ENCODE measurements at places on chromosomes 5 and 9.

DNA sequence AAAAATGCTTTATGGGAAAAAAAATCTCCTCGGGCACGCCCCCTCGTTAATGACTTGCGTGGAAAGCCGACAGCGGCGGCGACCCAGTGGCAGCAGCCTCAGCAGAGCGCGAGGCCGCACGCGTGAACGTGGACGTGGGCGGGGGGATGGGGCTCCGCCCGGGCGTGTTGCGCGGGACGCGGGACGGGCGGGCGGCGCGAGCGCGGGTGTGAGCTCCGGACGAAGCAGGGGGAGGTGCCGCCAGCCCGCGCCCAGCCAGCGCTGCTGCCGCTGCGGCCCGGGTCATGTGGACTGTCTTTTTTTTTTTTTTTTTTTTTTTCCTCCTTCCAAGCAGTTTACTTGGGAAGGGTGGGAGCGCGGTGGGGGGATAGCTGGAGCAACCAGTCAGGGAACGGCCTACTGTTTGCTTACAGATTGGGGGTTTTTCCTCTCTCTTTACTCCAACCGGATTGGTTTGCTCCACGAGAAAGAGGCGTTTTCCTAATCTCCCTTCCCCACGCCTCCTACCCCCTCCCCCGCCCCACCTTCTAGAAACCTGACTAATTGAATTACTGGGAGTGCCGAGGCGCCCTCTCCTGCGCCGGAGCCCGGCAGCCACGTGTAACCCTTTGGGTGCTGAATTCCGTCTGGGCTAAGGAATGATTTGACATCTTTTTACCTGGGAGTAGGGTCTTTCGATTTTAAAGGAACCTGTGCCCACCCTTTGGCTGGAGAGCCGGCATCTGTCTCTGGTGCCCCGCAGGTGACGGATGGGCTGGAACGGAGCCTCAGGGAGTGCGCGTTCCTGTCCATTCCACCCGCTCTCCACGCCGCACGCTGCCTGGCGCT is 1.7 kb upstream of the EFNA5 start:
- peak; percentile 37 for DNase-seq

DNA sequence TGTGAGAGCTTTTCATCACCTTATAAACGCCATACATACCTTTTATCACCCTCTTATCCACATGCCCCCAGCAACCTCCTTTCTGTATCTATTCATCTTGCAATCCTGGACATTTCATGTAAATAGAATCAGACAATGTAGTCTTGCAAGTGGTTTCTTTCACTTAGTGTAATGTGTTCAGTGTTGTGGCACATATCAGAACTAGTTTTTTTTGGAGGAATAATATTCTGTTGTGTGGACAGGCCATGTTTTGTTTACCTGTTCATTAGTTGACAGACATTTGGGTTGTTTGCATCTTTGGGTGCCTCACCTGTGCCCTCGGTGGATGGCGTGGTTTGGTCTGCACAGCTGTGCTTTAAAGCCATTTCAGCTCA is 1.3 kb downstream of the SQSTM1 start:
- no peak for DNase-seq

DNA sequence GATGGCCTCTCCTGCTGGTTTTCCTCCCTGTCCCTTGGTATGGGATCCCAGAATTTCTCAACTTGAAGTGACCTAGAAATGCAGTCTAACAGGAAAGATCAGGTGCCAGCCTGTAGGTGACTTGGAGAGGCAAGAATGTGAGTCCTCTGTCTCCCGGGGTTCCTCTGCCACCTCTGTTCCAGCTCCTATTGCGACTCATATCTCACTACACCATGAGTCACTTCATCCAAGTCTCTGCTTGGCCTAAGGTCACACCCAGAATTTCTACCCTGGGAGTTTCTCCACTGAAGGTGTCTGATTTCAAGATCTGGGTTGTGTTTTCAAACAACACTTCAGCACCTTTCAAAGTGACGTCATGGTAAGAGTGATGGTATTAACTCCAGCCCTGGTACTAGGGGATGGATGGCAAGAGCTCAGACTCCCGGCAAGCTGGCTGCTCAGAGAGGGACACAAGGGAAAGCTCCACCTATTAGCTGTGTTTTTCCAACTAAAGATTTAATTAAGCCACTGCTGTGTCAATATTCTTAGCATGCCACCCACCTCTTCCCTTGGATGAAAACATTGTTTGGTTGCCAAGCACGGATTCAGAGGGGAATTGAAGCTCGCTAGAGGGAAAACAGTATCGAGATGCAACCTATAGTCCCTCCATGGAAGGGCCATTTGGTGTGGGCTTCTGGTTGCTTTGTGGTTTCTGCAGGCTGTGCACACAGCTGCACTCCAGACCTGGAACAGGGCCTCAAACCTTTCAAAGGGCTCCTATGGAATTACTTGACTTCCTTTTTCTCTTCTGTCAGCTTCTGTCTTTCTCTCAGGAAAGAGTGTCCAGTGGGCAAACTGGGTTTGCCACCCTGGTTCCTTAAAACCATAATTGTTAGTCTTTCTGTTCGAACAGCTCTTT is 205.7 kb downstream of the GAS1 start:
- no peak for DNase-seq

GRCh38 chr9:83418283-83418682 is 119.9 kb downstream of the FRMD3 start:
- no peak for DNase-seq

- DNase-seq: no peak
These were observed 59.6 kb upstream of the LIFR start for GRCh38 chr5:38615981-38616451.

DNA sequence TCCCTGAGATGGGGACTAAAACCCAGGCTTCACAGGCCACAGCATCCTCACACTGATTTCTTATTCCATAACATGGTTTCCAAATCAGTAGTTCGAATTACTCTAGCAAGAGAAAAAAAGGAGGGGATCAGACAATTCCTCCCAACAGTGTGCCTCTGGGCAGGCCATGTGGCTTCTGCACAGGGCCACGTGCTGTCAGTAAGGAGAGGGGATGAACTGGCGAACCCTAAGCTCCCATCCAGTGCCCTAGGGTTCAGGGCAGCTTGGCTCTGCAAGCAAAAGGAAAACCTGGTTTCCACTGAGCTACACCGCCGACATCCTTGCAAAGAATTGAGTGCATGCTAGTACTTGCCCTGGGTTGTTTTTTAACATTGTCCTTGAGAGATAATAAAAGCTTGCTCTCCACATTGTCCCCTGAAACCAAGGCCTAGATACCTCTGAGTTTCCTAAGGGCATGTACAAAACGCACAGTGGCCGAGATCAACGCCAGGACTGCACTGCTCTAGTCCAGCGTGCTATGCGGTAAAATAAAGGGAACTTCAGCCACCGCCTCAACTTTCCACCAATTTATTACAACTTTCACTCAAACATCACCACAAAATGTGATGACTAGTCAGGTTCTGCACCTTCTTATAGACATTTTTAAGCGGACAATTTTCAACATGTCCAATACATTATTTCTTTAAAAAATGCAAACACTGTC is 4.5 kb downstream of the CAMSAP1 start:
- no peak for DNase-seq

- DNase-seq: no peak
These were observed 19.4 kb downstream of the GOLM1 start for GRCh38 chr9:86079865-86080469.

GRCh38 chr9:107273634-107274033 is 9.4 kb upstream of the RAD23B start:
- no peak for DNase-seq

DNA sequence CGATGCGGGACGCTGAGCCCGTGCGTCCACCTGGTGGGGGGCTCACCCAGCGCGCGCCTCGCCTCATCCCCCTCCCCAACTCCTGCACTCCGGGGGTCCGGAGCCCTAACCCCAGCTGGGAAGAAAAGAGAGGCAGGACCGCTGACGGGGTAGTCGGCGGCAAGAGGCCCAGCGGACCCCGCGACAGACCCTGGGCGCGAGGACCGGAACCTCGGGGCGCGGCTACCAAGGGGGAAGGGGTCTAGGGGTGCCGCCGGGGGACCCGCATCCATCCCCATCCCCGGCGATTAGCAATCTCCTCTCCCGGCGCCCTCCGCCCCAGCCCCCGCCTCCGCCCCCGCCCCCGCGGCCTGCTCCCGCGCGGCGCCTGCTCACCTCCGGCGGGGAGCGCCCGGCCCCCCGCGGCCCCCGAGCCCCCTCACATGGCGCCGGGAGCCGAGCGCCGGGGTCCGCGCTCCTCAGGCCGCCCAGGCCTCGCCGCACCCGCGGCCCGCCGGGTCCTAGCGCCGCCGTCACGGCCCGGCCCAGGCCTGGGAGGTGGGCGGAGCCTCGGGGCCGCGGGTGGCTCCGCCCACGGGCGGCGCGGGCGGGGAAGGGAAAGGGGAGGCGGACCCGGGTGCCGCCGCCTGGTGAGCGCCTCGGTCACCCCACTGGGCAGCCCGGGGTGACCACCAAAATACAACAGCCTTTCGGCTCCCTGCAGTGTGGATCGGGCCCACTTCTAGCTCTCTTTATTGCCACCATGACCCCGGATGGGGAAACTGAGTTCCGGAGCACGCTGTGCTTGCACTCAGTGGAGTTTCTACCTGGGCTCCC is at the start of gene ST6GALNAC6:
Gene ST6GALNAC6, minus strand, starts transcription at position 476 of the 816 bp plus-strand sequence. CDS start 1,622 bp downstream, outside the sequence.
- DNase-seq: peak; percentile 83

GRCh38 chr9:125878164-125878631 is 131.0 kb downstream of the PBX3 start:
- no peak for DNase-seq

- no peak for DNase-seq
These were observed 110.0 kb downstream of the LURAP1L start for GRCh38 chr9:12884736-12885395.

GRCh38 chr5:79237740-79238560 is 2.0 kb downstream of the JMY start:
- no peak for DNase-seq

- no peak for DNase-seq
These were observed 55.9 kb upstream of the MTAP start for GRCh38 chr9:21746550-21746949.
